Activated CD4-positive, alpha-beta T cell treated with anti-CD3 and anti-CD28 coated beads, Interleukin-2, amount 10 ng/mL, durations not matched to agents 24 days and 14 days (primary cell): ENCODE measurements at places on chromosomes 7 and 10. TPM values are rescaled to one million over a fixed set of nuclear protein-coding genes. Genes with fewer than 3 reads are reported as not detected.

DNA sequence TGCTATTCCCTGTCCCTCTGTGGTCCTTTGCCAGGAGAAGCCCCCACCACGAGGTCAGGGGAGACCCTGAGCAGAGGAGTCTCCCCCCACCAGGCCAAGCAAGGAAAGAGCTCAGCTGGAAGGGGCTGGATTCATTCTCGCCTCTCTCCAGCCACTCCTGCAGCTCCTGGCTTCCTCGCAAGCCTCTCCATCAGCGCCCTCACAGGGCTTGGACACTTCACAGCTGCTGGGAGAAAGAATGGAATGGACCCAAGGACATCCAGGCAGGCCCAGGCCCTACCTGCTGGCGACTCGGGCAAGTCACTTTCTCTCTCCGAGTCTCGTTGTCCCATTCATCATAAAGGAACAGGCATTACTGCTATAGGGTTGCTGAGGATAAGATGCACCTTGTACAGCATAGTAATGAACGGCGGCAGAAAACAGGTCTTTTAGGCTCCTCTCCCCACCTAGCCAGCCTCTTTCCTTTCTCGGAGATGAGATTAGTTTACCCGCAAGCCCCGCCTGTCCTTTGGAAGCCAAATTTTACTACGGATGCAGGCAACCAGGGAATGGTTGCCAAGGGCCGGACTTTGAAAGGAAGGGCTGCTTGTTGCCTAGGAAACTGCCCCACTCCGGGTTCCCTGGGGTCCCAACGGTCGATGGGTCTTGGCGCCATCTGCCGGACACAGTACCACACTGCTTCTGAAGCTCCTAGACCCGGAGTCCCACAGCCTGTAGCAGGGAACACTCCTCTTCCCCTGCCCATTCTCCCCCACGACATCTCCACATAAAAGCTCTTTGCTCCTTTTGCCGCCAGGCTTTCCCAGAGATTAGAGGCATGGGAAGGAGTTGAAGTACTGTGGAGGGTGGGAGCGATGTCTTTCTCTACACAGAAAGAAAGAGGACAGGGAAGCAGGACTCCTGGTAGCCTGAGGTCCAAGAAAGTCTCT is 22.3 kb downstream of the IMPDH1 start:
- DNase-seq, result peak; percentile 89

DNA sequence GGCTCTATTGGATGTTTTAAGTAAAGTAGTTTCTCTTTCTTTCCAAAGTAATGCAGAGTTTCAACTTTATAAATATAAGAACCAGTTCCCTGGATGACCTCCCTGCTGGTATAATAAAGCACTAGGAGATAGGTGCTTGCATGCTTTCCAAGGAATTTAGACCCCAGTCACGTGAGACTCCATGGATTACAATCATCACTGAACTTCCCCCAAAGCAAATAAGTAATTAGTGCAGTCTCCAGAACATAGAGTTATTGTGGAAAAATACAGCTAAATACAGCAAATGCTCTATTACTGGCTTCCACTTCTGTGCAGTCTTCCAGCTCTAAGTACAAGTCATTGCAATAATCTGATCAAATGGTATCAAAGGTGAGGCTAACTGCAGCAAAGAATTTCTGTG is 220.2 kb upstream of the STEAP1 start:
- no peak for DNase-seq

The SHH gene
- not detected in 2 replicates for total RNA-seq

The NME8 gene
- total RNA-seq, result not detected in 2 replicates

The PRXL2A gene
- total RNA-seq, result 14.8 and 16.4 TPM in 2 replicates

The GJC3 gene
- total RNA-seq, result 0.36 TPM in 1 of 2 replicates, not detected in the other
